ENCODE measurements at places on chromosomes 5 and 9. TPM values are rescaled to one million over a fixed set of nuclear protein-coding genes. Genes with fewer than 3 reads are reported as not detected.
A peak's percentile ranks its signal among the peaks of the same experiment; 100 is the strongest.

GRCh38 chr5:171721464-171721863 lies 64.2 kb upstream of the SMIM23 start:
- no peak for DNase-seq

GRCh38 chr5:149834246-149834855 lies 104.2 kb downstream of the PPARGC1B start:
- DNase-seq = peak; percentile 53

ADAMTSL1 gene
- not detected for total RNA-seq

GRCh38 chr5:172833372-172833685 lies 722 bp upstream of the ERGIC1 start:
- DNase-seq = no peak

- DNase-seq = peak; percentile 34
Observed at GRCh38 chr5:65076251-65076869, 307.6 kb downstream of the CWC27 start.

GRCh38 chr9:6149315-6149714 lies 66.3 kb upstream of the IL33 start:
- no peak for DNase-seq

GRCh38 chr5:99033014-99033900 lies 104.5 kb upstream of the CHD1 start:
- DNase-seq = peak; percentile 44
